ENCODE measurements at places on chromosomes 2 and 18.

- DNase-seq: peak; percentile 72
Measured at GRCh38 chr18:50819027-50819727, 639 bp downstream of the MRO start.

DNA sequence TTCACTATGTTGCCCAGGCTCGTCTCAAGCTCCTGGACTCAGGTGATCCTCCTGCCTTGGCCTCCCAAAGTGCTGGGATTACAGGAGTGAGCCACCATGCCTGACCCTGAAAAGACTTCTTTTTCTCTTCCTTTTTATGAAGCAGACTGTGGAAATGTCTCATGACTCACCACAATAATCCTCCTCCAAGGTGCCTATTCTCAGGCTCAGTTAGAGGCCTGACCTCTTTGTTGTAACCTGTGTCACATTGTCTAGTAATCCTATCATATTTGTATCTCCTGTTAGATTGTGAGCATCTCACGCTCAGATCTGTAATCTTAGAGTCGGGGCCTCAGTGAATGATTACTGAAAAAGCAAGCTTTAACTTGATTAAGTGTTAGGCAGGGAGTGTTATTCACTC lies 18.3 kb upstream of the TAF4B start:
- DNase-seq: no peak

- no peak for DNase-seq
Measured at GRCh38 chr18:37987901-37988300, 422.3 kb upstream of the CELF4 start.

GRCh38 chr2:192696857-192697256 lies 502.1 kb upstream of the TMEFF2 start:
- DNase-seq: no peak

- peak; percentile 86 for DNase-seq
Measured at GRCh38 chr2:24919506-24920097, 435 bp downstream of the ADCY3 start.

DNA sequence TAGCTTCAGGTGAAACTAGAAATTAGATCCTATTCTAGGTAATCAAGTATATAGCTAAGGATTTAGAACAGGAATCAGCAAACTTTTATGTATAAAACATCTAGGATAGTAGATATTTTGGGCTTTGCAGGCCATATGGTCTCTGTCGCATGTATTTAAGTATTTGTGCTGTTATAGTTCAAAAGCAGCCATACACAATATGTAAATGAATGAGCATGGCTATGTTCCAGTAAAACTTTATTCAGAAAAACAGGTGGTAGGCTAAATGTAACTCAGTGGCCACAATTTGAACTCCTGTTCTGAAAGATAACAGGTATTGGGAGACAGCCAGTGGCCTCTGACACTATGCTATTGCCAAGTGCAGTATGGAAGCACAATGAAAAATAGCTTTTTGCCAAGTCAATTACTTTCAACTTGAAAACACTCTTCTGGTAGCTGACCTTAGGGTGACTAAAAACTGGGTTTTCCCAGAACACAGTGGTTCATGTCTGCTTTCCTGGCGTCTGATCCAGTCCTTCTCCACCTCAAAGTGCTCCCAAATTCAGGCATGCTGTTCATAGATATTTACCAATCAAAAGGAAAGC lies 304.7 kb upstream of the SYT4 start:
- no peak for DNase-seq

DNA sequence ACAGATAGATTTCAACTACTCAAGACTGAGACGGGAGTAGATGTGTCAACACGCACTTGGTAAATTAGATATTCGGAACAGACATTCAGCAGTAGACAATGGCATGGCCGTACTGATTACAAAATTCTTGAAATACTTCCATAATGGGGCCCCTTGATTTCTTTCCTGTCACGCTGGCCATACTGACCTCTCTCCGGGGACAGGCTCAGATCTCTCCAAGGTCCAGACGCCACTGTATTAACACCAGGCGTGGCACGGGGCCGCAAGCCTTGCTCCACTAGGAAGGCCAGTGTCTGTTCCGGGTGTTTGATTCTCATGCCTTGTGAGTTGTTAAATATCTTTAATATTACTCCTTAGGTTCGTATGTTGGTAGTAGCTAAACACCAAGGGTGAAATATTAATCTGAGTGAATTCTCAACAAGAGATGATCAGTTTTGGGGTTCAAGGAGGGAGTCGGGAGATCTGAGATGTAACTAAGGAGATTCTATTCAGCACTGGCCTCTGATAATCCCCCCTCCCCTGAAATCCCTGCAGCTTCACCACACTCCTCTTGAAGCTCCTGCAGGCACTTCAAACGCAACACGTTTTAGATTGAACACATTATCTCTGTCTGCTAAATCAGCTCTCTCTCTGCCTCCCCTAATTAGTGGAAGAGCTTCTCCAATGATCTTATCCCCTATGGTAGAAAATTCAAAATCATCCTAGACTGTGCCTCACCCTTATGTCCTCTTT lies 2.2 kb upstream of the EHD3 start:
- no peak for DNase-seq

DNA sequence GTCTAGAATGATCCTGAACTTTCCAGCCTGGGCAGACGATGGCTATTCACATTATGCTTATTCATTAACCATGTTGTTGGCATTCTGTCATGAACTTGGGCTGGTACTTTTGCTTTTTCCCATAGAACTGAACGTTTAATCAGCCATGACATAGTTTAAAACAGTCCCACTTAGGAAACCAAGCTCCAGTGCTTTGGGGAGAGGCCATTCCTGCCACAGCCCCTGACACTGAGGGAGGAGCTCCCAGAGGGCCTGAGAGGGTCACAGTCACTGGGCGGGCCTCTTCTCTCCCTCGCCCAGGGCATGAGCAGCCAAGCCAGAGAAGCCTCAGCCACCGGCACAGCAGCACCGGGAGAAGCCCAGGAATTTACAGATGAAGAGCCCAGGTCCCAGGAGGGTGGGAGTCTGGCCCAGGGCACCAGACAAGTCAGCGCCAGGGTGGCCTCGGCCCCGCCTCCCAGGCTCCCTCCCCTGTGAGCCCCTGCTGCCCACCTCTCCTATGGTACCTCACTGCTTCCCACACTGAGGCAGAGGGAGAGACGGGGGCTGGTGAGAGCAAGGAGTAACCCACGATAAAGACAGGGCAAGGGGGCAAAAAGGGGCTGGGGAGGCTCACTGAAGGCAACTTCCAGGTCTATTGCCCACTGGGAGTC lies 33.6 kb downstream of the MAL start:
- no peak for DNase-seq

- DNase-seq: no peak
Measured at GRCh38 chr2:49167131-49167530, 12.8 kb upstream of the FSHR start.

GRCh38 chr2:167140767-167141166 lies 252.5 kb downstream of the XIRP2 start:
- peak; percentile 43 for DNase-seq

DNA sequence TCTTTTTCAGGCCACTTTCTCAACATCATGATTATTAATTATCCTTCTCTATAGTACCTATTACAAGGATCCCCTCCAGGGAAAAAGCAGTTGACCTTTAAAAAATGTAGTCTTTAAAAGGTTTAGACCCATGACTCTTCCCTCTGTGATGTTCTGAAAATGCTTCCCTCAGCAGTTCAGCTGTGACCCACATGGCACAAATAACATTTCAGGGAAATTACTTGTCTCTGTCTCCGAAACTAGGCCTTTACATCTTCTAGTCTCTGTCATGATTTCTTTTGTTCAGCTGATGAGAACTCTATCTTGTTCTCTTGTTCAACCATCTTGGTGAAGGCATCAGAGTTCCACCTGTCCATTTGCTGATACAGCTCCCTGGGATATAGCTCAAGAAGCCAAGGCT lies 28.3 kb downstream of the LGALSL start:
- no peak for DNase-seq

- DNase-seq: no peak
Measured at GRCh38 chr18:58668211-58668610, 3.1 kb upstream of the MALT1 start.

DNA sequence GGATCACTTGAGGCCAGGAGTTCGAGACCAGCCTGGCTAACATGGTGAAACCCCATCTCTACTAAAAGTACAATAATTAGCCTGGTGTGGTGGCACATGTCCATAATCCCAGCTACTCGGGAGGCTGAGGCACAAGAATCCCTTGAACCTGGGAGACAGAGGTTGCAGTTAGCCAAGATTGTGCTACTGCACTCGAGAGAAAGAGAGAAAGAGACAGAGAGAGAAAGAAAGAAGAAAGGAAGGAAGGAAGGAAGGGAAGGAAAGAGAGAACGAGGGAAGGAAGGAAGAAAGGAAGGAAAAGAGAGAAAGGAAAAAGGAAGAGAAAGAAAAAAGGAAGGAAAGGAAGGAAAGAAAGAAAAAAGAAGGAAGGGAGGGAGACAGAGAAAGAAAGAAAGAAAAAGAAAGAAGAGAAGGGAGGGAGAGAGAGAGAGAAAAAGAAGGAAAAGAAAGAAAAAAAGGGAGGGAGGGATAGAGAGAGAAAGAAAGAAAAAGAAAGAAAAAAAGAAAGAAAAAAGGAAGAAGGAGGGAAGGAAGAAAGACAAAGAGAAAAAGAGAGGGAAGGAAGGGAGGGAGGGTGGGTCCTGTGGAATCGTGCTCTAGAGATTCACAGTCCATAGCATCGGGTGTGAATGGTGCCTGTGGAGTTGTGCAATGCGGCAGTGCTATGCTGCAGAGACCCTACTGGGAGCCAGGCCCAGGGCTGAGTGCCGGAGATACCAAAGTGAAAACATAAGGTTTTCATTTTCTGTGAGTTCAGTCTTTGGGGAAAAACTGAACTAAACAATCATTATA lies 4.6 kb upstream of the SDC1 start:
- no peak for DNase-seq

- peak; percentile 90 for DNase-seq
Measured at GRCh38 chr18:21242141-21242779, at the start of gene GREB1L. Gene GREB1L (plus strand): TSS chr18:21242232. CDS start chr18:21383519, 141,287 bp downstream.

DNA sequence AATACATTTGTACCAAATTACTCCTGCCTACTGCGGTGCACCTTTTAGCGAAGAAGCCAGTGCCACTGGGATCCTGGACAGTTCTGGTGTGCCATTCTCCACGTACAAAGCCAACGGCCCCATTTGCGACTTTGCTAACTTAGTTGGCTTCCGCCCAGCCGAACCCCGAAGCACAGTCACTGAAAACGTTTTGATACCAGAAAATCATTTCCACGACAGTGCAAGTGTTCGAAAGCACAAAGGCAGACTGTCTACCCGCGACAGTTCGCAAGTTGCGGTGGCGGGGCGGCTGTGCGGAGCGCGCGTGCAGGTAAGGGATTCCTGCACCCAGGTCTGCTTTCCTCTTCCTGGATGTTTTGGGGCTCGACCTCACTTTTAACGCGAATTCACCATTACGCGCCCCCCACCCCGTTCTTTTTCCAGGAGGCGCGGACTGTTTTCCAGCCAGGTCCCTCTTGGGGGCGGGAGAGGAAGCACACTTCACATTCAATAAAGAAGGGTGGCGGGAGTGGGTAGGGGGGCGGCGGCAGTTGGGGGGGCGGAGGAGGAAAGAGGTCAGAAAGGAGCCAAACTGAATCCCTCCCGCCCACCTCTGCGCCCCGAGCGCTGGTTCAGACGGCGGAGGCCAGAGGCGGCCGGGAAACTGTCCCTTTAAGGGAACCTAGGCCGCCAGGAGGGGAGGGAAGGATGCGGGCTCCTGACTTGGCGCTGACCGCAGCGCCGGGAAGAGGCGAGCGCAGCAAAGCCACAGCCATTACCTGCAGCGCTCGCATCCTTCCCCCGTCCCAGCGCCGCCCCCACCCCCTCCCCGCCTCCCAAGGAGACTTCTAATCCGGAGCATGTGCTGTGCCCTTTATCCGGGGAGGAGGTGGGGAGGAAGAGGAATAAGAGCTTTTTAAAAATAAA lies 107.4 kb upstream of the KCTD1 start:
- peak; percentile 78 for DNase-seq

DNA sequence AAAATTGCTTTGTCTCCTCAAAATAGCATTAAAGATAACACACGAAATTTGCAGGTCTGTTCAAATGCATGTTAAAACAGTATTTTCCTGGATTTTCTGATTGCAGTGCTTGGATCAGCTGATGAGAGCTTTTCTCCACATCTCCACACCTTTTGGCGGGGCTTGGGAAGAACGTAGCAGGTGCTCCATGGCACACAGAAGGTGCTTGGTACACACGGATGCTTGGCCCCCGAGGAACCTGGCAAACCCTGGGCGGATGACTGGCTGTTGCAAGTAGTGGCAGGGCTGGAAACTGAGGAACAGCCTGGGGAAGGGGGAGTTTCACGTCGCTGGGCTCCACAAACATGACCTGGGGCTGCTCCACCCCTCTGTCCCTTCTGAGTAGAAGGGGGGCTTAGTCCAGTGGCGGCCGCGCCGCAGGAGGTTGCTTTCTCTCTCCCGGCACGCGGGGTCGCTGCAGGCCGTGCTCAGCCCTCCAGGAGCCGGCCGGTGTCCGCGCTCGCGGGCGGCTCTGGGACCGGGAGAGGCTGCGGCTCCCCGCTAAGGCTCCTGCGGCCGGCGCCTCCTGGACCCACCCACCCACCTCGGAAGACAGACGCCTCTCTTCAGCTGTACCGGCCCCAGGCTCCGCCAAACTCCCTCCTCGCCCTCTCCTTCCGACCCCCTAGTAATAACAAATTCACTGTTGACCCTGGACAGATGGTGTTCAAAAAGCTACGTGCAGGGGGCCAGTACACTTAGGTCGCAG lies 69.3 kb downstream of the MARCO start:
- peak; percentile 89 for DNase-seq

- peak; percentile 35 for DNase-seq
Measured at GRCh38 chr2:79860228-79861058, 347.6 kb downstream of the CTNNA2 start.

DNA sequence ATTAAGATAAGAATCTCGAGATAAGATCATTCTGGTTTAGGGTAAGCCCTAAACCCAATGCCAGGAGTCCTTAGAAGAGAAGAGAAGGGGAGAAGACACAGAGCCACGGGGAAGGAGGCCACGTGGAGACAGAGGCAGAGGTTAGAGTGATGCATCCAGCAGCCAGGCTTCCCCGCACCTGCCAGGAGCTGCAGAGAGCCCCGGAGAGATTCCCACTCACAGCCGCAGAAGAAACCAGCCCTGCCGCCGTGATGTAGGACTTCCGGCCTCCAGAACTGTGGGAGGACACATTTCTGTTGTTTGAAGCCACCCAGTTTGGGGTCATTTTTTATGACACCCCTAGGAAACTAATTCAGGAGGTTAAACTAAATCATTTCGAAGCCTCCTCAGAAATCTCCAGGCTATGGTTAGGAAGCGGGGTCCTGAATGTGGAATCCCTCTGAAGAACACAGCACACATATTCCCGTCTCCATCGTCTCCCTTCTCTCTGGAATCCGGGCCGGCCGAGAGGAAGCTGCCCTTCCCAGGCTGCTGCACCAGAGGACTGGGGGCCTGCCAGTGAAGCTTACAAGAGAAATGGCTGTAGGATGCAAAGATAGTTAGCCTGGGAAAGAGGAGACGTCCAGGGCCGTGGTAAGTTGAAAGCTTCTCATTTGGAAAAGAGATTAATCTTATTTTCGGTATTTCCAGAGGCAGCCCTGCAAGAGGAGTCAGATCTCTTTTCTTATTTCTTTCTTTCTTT lies 156.6 kb downstream of the TWIST2 start:
- DNase-seq: no peak

DNA sequence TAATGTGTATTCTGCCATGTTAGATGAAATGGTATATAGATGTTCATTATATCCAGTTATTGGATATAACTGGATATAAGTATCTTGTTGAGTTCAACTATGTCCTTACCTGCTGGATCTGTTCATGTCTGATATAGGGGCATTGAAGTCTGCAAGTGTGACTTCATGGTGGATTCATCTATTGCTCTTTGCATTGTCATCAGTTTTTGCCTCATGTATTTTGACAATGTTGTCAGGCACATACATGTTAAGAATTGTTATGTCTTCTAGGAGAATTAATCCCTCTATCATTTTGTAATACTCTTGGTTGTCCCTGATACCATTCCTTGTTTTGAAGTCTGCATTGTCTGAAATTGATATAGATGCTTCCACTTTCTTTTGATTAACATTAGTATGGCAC lies 15.4 kb downstream of the ZNF24 start:
- no peak for DNase-seq

All from iPS-NIHi11 (cell line).